Globus pallidus (tissue), 1 donor: ENCODE measurements at places on chromosomes 11 and 22.

DNA sequence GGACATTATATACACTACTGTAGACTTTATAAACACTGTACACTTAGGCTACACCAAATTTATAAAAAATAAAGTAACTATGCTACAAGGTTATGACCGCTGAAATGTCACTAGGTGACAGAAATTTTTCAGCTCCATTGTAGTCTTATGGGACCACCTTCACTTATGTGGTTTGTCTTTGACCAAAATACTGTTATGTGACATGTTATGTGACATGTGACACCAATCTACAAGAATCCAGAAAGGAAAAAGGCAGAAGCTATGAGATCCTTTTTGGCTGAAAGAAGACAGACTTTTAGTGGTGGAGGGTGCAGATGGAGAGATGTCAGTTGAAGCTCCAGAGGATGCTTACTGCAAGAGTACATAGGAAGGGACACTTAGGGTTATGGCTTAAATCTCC, 1378.4 kb upstream of the TENM4 start:
- no peak for DNase-seq

GRCh38 chr11:120622189-120622875, 110.8 kb downstream of the GRIK4 start:
- DNase-seq = no peak

GRCh38 chr22:45105281-45105702, 58.4 kb upstream of the NUP50 start:
- no peak for DNase-seq

- DNase-seq = no peak
Observed at GRCh38 chr11:111585371-111585770, 16.9 kb upstream of the SIK2 start.

GRCh38 chr22:47355776-47356510, 593.5 kb downstream of the TBC1D22A start:
- DNase-seq = no peak

GRCh38 chr11:61510166-61510919, 1.8 kb downstream of the LRRC10B start:
- no peak for DNase-seq

GRCh38 chr22:27133681-27134314, 476.4 kb downstream of the MIAT start:
- no peak for DNase-seq

DNA sequence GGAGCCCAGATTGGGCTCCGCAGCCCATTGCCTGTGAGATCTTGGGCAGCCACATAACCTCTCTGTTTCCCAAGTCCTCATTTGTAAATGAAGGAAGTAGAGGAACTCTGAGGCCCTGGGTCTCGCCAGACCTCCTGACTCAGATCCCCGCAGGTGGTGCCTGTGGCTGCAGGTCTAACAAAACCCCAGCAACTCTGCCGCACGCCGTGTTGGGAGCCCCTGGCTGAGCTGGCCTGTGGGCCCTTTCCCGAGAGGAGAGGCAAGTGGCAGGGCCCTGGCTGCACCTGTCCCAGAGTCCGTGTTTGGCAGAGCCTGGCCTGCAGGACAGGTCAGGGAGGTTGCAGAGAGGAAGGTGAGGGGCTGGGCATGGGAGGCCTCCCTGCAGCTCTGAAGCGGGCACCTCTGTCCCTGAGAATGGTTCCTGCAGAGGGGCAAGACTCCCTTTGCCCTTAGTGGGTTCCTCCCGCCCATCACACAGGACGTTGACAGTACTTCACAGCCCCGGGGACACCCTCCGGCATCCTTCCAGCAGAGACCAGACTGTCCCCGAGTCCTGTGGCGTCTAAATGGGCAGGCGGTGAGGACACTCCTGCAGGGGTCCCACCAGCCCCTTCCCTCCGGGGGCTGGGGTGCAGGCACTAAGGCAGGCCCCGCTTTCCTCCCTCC, 67.7 kb downstream of the ARHGAP8 start:
- DNase-seq = no peak

DNA sequence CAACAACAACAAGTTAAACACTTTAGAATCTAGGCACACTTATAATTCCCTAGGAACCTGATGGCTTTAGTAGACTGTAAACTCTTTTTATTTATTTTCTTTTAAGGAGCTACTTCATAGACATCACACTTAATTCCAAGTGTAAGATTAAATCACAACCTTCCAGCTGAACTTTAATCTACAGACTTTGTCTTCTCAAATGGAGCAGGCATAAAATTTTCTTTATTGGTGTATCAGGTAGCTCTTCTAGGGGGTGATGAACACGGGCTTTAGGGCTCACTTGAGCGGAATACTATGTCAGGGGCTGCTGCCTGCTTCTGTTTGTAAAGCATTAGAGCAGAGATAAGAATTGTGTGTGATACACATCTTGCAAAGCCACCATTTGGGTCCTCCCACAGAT, 525.8 kb upstream of the FAT3 start:
- DNase-seq = no peak

GRCh38 chr11:34425360-34425759, 13.4 kb upstream of the CAT start:
- no peak for DNase-seq

- no peak for DNase-seq
Observed at GRCh38 chr22:38738475-38739070, 17.2 kb downstream of the SUN2 start.

GRCh38 chr11:10329935-10330334, 25.1 kb downstream of the ADM start:
- no peak for DNase-seq

DNA sequence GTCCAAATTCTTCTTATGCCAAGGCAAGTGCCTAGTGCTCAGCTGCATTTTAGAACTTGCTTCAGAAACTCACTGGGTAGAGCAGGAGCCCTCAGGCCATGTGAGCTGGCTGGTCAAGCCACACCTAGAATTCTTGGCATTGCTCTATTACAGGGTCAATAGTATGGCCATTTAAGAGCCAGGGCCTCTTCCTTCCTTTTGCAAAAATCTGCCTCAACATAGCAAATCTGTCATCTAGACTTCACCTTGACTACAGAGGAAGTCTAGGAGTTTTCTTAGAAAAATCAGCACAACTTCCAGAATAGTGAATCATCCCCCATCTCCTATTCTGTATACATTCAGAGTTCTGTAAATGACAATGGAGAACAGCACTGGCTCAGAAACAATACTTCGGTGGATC, 112.0 kb upstream of the TTC12 start:
- no peak for DNase-seq

- peak; percentile 33 for DNase-seq
Observed at GRCh38 chr22:49657275-49657973, 170.2 kb downstream of the BRD1 start.

DNA sequence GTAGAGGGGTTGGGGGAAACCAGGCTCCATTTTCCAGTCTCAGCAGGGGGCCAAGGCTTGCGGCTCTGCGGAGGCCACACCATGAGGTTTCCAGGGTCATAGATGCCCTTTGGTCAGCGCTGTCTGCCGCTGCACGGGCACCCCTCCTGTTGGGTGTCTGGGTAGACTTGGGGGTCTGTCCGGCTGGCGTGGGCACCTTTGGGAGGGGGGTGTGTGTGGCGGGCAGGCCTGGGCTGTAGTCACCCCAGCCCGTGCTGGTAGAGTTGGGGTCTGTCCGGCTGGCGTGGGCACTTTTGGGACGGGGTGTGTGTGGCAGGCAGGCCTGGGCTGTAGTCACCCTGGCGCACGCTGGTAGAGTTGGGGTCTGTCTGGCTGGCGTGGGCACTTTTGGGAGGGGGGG, 18.6 kb downstream of the LSP1 start:
- DNase-seq = no peak

GRCh38 chr11:128146926-128147605, 440.3 kb downstream of the ETS1 start:
- DNase-seq = no peak

- DNase-seq = no peak
Observed at GRCh38 chr11:57340039-57340615, 2.0 kb downstream of the P2RX3 start.

DNA sequence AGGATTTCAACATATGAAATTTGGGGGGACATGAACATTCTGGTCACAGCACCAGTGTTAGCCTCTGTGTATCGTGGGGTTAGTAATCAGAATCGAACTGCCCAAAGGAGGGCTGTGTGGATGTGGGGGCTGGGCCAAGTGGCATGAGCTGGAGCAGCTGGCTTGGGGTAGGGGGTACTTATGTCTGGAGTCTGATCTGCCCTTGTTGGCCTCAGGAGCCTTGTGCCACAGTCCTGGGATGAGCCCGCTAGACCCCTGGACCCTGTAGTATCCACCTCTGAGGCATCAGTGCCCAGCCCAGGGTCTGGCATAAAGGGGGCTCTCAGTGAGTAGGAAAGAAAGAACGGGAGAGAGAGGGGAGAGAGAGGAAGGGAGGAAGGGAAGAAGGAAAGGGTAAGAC, 67.3 kb downstream of the LRRC32 start:
- DNase-seq = no peak

DNA sequence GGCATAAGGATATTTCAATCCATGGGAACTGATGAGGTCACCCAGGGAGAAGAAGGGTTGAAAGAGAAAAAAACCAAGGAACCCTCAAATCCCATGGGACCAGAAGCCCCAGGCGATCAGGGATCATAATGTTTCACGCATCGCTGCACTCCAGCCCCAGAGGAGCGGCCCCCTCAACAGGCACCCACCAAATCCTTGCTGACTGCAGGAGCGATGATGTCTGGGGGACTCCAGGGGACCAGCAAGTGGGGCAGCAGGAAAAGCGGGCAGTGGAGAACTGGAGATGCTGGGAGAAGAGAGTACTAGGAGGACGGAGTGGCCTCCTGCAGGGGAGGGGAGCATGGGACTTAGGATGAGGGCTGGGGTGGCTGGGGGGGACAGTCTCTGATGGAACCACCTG, 47.7 kb upstream of the LINC01488 start:
- no peak for DNase-seq

DNA sequence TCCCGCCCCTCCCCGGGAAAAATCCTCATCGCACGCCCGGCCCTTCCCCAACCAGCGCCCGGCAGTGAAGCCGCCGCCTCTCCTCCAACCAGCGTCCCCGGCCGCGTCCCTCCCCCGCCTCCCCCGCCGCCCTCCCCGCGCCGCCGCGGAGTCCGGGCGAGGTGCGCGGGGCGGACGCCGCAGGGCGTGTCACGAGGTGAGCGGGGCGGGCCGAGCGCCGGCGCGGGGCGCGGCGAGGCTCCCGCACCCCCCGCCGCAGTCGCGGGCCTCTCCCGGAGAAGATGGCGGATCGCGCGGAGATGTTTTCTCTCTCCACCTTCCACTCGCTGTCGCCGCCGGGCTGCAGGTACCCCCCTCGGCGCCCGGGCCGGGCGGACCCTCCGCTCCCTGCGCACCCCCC, at the start of gene MAPK8IP2:
TSS of gene MAPK8IP2 (plus strand) at position 256 of the 400 bp plus-strand sequence. CDS start at position 282, 26 bp downstream.
- DNase-seq = no peak

- DNase-seq = no peak
Observed at GRCh38 chr22:49764127-49764581, 63.5 kb downstream of the BRD1 start.

DNA sequence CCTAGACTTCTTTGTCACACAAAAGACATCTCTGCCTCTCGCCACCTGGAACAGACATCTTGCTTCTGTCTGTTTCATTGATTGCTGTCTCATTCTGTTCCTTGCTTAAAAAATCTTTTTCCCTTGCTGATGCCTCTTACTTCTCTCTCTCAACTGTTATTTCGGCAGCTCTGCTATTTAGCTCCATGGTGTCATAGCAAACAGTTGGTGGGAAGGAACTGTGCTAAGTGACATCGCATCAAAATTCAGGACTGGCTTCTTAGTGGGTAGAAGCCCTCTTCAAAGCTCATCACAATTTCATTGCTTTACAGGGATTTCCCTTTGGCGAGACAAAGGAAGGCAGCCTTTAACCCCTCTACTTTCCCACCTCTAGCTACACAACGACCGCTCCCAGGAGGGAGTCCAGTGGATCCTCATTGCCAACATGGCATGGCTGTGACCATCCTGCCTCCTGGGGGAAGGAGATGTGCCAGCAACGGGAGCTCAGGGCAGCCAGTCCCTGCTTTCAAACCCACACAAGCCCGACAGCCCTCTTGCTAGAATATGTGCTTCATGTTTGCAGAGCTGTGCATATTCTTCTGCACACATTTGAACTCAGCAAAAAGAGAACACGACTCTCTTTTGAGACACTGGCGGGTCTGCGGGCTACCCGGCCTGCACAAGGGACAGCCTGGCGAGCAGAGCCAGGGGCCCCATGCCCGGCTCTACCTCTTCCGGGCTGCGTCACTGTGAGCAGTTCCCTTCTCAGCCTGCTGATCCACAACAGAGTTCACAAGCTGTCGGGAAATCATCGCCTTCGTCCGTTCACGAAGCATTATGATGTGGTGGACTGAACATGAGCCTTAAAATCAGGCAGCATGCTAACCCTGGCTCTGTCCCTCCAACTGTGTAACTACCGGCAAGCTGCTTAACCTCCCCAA, 51.1 kb upstream of the JAM3 start:
- DNase-seq = no peak

DNA sequence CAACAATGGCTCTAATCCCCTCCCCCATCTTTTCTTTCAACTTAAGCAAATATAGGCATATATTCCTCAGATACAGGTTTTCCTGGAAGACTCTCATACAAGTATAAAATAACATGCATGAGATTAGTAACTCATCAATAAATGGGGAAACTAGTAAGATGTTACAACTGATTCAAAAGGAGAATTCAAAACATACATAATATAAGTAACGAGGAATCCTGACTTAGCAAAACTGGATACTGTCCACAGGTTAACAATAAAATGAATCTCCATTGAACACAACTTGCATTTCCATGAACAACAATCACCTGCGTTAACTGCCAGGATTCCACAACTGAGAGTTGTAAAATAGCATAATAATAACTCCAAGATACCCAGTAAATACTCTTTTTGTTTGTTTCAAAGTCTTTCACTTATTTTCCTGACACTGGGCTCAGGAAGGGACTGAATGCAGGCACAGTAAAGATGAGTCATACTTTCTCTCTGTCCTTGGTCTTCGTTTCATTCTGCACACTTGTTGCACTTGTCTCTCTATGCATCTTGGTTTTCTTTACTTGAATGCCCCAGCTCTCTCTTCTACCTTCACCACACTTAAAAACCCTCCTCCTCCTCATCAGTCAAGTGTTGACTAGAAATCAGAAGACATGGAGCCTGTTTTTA, 8.1 kb downstream of the APIP start:
- DNase-seq = no peak

- DNase-seq = no peak
Observed at GRCh38 chr11:78332174-78332866, 85.3 kb downstream of the GAB2 start.

- no peak for DNase-seq
Observed at GRCh38 chr11:584287-584686, 8.0 kb downstream of the PHRF1 start.

- DNase-seq = no peak
Observed at GRCh38 chr22:43543522-43544288, 131.9 kb downstream of the MPPED1 start.

DNA sequence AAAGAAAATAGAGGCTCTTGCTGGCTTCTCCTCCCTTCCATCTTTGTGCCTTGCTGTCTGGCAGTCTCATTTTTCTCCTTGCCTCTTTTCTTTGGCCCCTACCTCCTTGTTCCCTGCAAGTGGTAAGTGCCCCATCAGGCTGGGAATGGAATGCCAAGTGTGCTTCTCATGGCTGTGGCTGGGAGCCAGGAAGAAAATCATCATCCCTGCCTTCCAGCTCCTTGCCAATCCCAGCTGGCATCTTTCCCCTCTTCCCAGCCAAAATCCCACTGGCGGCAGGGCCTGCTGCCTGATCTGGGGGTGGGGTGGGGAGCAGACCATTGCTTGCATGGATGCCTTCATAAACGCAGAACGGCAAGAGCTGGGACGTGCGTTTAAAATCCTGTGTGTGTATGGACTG, 27.0 kb upstream of the SLC25A18 start:
- DNase-seq = peak; percentile 67

GRCh38 chr22:19705181-19705934, 8.9 kb upstream of the SEPTIN5 start:
- no peak for DNase-seq
